ENCODE measurements at places on chromosomes 2 and 18.

DNA sequence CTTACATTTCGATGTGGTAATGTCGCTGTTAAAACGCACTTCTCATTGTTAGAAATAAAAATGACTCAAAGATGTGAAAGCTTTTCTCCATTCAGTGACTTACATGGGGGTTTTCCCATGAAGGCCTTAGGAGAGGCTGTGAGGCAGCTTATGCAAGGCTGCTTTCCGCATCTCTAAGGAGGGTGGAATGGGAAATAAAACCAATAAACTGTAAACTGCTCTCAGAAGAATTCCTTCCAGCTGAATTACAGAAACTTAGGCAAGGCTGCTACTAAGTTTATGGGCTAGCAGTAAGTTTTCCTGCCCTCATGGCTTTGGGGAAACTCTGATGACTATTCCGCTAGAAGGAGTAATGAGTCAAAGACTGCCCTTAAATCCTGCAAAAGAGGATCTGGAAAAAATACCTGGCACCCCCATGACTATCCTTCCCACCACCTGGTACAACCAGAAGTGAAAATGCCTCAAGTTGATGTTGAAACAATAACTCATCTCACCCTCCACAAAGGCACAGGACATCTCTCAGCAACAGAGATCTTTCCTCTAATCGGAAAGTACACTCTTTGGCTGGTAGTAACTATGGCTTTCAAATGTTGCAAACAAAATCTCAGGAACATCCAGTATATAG, 97.7 kb upstream of the SMAD7 start:
- DNase-seq, result no peak

- DNase-seq, result no peak
These were observed 25.2 kb downstream of the MOCOS start for GRCh38 chr18:36212301-36213171.

GRCh38 chr18:55115606-55116005, 156.3 kb upstream of the CCDC68 start:
- DNase-seq, result no peak

- DNase-seq, result peak; percentile 50
These were observed 27.2 kb downstream of the CDKL4 start for GRCh38 chr2:39216346-39217191.

GRCh38 chr2:24337890-24338289, 22.4 kb downstream of the ITSN2 start:
- DNase-seq, result no peak

Data from activated CD4-positive, alpha-beta T cell treated with anti-CD3 and anti-CD28 coated beads, Interleukin-2, amount 50 U/mL, for 4 hours (primary cell).